Hematopoietic multipotent progenitor cell treated with erythropoietin and hydrocortisone succinate and interleukin-3 and kit ligand, for 15 days (in vitro differentiated cells): ENCODE measurements at places on chromosomes 16 and 17.

DNA sequence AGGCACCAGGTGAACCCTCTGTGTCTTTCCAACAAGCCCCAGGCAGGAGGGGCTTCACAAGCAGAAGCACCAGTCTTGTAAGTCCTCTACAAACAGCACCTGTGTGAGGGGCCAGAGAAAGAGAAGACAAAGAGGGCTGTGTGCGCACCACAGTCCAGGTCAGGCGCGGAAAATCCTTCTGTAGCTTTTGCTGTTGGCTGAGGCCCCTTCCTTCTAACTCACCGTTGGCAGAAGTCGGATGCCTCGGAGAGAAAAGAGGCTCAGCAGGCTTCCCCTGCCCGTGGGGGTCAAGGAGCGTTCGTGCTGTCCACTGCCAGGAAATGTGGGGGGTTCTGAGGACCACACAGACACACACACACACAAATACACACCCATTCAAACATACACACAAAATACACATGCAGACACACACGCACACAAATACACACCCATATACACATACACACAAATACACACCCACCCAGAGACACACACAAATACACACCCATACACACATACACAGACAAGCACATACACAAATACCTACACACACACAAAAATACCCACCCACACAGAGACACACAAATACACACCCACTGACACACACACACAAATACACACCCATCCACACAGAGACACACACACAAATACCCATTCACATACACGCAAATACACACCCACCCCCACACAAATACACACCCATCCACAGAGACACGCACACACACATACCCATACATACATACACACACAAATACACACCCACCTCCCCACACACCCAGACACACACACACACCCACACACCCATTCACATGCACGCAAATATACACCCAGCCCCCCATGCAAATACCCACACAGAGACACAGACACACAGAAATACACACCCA lies 6.8 kb downstream of the ZG16B start:
- no peak for DNase-seq

DNA sequence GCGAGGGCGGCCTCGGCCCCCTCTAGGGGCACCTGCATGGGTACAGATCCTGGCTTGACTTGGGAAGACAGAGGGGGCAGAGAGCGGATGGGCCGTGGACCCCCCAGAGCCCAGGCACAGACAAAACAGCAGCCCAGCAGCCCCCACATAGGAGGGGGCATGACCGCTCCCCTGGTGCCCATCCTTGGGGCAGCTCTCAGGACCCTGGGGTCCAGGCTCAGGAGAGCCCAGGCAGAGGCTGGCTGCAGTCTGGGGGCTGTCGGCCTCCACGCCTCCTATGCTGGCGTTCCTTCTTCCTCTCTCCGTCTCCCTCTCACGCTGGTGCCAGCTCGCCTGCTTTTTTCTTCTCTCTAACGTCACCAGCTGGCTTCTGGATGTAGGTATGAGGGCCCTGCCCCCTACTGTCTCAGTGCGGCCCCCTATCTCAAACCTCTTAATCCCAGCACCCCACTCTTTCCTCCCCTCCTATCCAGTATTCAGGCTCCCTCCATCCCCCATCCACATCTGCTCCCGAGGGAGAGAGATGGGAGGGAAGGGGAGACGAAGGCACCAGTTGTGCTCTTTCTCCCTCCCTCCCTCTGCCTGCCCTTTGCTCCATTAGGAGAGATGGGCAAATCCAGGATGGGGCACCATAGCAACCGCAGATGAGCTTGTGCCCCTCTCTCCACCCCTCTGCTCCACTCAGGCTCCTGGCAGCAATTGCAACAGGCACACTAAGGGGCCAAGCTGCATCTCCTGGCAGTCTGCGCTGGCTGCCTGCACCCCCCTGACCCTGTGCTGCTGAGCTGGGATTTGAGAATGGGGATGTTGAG lies at the start of gene GPR179:
Gene GPR179 (minus strand): TSS at position 349 of the 812 bp plus-strand sequence. CDS start 167 bp downstream, at position 182.
- no peak for DNase-seq

GRCh38 chr16:31128711-31129567 lies 6.6 kb downstream of the PRSS8 start:
- peak; percentile 34 for DNase-seq

GRCh38 chr16:87815567-87815966 lies 49.8 kb upstream of the KLHDC4 start:
- no peak for DNase-seq

- no peak for DNase-seq
Observed at GRCh38 chr16:5377280-5377898, 279.8 kb upstream of the EEF2KMT start.

DNA sequence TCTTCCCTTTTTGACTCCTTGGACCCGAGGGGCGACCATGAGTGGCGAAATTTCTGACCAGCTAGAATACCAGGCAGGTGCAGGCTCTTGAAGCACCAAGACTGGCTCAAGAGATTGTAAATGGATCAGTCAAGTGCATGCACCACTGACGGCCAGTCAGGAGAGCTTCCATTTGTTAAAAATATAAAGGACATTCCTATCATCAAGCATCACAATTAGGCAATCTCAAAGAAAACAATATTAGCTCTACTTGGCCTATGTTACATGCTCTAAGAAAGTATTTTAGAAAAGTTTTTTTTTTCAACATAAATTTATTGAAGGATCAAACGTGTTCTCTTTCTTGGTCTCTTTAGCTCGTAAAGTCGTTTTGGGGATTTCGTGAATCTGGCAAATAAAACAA lies 1.5 kb upstream of the PRKCA start:
- no peak for DNase-seq
